ENCODE measurements at places on chromosomes 5 and 9.

GRCh38 chr5:173328844-173329490, 753 bp upstream of the STC2 start:
- no peak for DNase-seq

GRCh38 chr5:98936948-98937715, 8.3 kb upstream of the CHD1 start:
- DNase-seq = no peak

DNA sequence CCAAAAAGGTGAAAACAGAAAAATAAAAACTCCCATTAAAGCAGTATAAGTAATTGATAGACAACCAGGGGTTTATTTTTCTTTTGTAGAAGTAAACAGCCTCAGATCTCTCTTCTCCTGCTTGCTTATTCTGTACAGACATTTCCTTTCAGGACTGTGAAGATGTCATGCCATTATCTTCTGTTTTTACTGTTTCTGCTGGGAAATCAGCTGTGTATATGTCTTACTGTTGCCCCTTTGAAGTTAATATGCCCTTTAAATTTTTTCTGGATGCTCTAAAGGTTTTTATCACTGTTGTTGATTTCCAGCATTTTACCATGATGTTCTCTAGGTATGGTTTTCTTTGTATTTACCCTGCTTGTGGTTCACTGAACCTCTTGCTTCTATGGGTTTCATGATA, 199.5 kb downstream of the NXNL2 start:
- no peak for DNase-seq

- no peak for DNase-seq
Measured at GRCh38 chr5:66981266-66982055, 215.1 kb downstream of the CD180 start.

GRCh38 chr5:68452286-68452685, 236.7 kb downstream of the PIK3R1 start:
- DNase-seq = no peak

GRCh38 chr5:59829386-59829785, 64.1 kb downstream of the PDE4D start:
- DNase-seq = peak; percentile 57

DNA sequence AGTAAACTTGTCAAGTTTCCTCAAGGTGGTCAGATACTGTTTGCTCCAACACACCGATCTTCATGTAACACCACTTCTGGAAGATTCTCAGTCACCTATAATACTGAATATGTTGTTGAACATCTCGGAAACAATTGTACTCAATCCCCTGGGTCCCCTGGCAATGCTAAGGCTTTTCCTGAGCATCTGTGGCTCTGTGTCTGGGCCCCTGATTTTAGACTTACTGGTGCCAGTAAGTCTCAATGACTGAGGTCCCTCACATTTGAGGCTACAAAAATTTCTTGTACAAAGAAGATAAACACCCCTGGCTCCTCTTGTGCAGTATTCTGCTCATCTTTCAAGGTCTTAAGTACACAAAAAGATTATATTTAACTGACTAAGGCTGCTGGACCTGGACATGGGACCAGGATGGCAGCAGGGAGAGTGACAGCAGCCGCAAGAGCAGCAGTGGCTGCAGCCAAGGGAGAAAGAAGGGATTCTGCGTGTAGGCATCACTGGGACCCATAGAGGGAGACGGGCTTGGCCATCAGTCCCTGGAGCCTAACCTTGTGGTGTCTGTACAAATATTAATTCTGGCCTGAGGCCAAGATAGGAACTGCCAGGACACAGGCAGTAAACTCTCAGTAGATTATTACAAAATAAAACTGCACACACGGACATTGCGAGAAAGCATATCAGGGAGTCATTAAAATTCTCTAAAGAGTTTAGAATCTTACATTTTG, 49.0 kb upstream of the TNPO1 start:
- DNase-seq = no peak

- DNase-seq = no peak
Measured at GRCh38 chr5:669111-669841, 23.9 kb downstream of the TPPP start.

DNA sequence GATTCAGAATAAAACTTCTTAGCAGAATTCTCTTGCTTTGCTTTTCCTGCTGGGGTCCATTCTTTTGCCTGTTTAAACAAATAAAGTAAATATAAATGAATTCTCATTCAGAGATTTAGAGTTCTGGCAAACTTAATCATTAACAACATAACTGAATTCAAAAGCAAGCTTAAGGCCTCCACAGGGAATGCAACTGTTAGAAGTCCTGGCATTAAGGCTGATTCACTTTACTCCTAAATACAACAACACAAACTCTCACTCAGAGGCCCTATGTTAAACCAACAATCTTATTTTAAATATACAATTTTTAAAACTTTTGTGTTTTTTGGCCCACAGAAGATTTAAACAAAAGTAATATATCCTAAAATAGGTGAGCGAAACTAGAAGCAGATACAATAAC, 178.3 kb downstream of the AP3B1 start:
- no peak for DNase-seq

DNA sequence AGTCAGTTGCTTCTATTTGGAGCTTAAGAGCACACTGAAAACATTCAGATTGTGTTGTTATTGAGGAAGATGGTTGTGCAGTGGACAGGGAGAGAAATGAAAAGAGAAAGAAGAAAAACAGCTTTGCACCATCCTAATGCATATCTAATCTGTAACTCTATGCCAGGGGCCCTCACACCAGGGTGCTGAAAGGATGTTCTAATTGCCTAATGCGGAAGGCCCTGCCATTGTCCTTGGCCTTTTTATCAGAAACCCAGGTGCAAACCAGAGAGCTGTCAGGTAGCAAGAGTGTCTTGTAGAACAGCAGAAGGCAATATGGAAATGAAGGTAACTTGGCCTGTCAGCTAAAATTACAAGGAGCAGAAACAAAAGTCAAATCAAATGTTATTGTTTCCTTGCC, 384.5 kb upstream of the PIK3R1 start:
- DNase-seq = no peak

DNA sequence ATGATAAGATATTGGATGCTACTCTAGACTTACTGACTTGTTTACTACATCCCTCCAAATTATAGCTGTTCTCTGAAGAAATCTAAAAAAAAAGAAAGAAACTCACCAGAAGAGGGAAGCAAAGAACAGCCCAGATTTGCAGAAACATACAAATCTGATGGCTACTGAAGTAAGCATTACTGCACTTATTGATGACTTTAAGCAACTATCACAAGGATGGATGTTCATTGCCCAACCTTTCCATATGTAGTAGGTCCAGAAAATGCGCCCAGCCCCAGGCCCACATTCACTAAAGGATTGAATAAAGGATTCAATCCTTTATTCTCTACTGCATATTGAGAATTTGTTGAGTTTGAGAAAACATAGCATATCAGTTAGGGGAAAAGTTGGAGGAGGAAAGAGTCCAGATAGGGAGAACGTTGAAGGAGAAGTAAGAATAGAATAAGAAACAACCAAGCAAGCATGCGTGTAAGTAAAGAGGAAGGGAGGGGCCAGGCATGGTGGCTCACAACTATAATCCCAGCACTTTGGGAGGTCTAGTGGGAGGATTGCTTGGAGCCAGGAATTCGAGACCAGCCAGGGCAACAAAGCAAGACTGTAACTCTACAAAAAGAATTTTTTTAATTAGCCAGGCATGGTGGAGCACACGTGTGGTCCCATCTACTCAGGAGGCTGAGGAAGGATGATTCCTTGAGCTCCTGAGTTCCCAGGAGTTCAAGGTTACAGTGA, 33.8 kb upstream of the DTWD2 start:
- no peak for DNase-seq

DNA sequence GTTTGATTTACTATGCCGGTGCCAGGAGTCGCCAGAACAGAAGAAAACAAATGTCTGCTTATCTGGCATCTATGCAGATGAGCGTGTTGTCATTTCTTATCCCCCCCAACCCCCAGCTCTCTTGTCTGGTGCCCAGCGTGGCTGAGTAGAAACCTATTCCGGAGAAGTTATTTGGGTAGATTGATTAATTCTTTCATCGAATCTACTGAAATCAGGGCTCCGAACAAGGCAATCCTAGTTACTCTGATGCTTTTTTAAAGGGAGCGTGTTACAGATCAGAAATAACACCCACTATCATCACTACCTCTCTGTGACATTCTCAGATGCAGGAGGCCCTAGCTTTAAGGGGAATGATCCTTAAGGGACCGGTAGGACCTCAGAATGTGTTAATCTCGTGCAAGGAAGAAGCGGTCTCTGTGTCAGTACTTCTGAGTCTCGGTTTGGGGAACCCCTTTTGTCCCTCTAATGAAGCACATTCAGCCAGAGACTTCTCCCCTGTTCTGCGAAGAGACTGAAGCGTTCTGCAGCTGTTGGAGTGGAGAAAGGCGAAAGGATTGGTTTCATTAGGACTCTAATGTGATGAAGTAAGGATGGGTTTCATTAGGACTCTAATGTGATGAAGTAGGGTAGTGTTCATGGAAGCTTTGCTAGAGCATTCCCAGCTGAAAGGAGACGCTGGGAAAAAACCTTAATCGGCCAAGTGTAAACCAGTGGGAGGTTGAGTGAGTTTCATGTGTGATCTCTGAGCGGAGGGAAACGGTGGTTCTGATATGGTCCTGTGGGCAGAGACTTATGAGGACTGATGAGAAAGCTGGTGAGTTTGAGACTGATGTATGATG, 1.5 kb downstream of the PIP5K1B start:
- peak; percentile 7 for DNase-seq

- no peak for DNase-seq
Measured at GRCh38 chr5:31944684-31945445, 229.3 kb downstream of the GOLPH3 start.

- DNase-seq = no peak
Measured at GRCh38 chr9:21461377-21461776, 20.7 kb downstream of the IFNE start.

DNA sequence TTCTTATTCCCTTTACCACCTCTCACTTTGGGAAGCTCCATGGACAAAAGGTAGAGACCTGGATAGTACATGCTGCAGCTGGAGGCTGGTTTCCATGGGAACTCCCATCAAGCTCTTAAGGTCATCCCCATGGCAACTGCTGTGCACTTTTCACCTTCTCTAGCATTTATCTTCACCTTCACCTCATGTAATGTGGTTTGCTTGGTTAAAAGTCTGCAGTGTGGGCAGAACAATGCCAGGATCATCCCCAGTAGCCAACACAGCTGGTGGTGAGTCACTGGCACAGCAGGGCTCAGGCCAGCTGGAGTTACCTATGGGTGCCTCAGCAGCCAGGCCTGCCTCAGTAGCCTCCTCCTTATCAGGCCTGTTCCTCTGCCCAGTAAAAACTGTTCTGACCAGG, 210.5 kb downstream of the GRIA1 start:
- DNase-seq = no peak

- no peak for DNase-seq
Measured at GRCh38 chr9:136488247-136489214, 5.7 kb upstream of the SEC16A start.

GRCh38 chr5:177325868-177326381, 14.2 kb upstream of the MXD3 start:
- no peak for DNase-seq

GRCh38 chr5:123359454-123360200, 63.6 kb downstream of the CEP120 start:
- no peak for DNase-seq

DNA sequence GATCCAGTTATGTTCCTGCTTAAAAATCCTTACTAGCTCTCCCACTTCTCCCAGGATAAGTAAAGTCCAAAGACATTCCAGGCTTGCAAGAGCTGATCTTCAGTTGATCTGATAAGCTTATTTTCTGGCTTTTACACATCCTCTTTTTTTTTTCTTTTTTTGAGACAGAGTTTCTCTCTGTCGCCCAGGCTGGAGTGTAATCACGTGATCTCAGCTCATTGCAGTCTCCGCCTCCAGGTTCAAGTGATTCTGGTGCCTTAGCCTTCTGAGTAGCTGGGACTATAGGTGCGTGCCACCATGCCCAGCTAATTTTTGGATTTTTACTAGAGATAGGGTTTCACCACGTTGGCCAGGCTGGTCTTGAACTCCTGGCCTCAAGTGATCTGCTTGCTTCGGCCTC, 37.3 kb upstream of the PTPN3 start:
- DNase-seq = no peak

- DNase-seq = no peak
Measured at GRCh38 chr9:2336055-2336454, 285.5 kb upstream of the VLDLR start.

DNA sequence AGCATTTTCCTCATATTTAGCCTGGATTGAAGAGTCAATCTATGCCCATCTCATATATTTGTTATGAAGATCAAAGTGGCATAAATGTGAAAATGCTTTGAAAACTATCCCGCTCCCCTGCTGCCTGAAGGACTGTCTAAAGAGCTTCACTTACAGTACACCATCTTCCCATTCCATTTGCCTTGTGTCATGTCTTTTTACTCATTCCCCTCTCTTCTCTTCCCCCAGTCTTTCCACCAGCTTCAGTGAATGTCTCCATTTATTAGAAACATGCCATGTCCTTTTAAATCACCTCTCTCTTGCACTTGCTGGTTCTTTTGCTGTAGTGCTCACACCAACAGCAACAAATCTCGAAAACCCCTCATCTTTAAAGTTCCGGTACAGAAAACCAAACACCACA, 192.7 kb upstream of the SGCD start:
- no peak for DNase-seq

- no peak for DNase-seq
Measured at GRCh38 chr5:117327511-117327910, 752.9 kb upstream of the SEMA6A start.

- DNase-seq = no peak
Measured at GRCh38 chr9:36488389-36488756, 84.3 kb upstream of the MELK start.

GRCh38 chr9:38359297-38359653, 33.2 kb upstream of the ALDH1B1 start:
- no peak for DNase-seq

DNA sequence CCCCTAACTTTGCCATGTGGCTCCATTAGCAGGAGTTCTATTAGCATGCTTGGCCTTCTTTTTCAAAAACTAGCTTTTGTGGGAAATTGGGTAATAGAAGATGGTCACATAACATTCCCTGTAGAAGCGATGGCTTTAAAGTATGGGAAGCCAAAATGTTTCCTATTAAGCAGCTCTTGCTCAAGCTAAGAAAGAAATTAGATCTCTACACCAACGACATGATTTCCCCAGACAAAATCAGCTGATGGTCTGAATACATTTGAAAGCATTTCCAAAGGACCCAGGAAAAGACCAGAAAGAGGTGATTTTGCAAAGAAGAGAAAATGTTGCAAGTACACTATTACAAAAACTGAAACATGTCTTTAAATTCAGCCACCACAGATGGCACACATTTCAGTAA, 4.8 kb upstream of the NFIL3 start:
- DNase-seq = no peak

- no peak for DNase-seq
Measured at GRCh38 chr5:154015071-154015693, 23.5 kb downstream of the FAM114A2 start.

DNA sequence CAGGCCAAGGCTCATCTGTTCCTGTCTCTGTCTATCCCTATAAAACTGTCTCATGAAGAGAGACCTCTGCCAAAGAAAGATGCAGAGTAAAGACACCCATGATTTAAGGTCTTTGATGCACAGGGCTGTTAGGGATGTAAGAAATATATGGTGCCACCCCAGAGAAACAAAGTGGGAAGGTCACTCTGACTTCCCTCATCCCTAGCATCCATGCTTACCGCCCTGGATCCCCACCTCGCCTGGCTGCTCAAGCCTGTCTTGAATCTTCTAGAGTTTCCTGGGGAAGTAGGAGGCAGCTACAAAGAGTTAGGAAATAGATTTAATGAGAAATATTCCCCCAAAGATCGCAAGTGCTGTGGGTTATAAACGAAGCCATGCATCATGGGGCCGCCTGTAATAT, 349.2 kb downstream of the SLIT3 start:
- no peak for DNase-seq
